ENCODE measurements at places on chromosomes 12 and 14.

GRCh38 chr12:93191956-93192355 lies 185.8 kb upstream of the NUDT4 start:
- no peak for DNase-seq
- no peaks in the 10 kb centered on the region for H3K36me3 ChIP-seq
- no peak overlapping the region for H3K27ac ChIP-seq
- no peaks in the 10 kb centered on the region for H3K4me1 ChIP-seq
- H3K27me3 ChIP-seq = peaks cover 2% of the 10 kb centered on the region

DNA sequence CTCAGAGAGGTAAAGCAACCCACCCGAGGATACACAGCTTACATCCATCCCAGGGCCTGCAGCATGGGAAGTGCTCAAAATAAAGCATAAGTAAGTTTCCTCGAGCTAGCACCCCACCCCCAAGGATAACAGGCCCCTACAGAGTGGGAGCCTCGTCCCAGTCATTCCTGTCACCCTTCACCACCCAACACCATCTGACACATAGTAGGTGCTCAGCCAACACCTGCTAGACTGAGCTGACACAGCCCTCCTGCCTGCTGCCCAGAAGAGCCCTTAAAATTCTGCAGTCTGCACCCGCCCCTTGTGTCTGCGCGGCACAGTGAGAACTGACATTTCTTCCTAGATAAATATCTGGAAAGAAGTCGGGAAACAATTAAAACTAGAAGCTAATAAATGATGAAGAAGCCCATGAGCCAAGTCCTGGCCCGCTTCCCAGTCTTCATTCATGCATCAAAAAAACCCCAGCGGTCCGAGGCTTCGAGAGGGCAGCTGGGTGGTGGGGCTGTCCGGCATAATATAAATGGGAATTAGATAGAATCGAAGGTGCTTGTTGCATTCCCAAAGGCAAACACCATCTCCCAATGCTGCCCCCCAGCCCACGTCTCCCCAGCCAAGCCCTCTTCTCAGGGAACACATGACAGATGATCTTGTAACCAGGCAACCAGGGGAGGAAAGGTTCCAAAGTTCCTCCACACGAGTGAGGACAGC lies 76.2 kb downstream of the BCL11B start:
- peaks cover 89% of the 10 kb centered on the region for H3K4me1 ChIP-seq
- H3K27ac ChIP-seq = no peak overlapping the region
- H3K4me3 ChIP-seq = no peak overlapping the region
- H3K36me3 ChIP-seq = peaks cover 5% of the 10 kb centered on the region

DNA sequence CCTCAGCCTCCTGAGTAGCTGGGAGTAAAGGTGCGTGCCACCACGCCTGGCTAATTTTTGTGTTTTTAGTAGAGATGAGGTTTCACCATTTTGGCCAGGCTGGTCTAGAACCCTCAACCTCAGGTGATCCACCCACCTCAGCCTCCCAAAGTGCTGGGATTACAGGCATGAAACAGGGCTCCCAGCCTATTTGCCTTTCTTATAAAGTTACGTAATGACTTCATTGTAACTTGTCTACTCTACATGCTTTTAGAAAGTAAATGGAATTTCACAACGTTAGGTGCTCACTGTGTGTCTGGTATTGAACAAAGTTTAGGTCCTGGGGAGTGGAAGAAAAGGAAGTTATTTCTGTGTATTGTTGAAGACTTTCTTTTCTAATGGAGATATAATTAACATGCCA lies 12.5 kb downstream of the CFAP251 start:
- DNase-seq = no peak
- peaks cover 4% of the 10 kb centered on the region for H3K27me3 ChIP-seq
- peaks cover 8% of the 10 kb centered on the region for H3K36me3 ChIP-seq
- no peak overlapping the region for H3K4me3 ChIP-seq
- H3K4me1 ChIP-seq = no peaks in the 10 kb centered on the region

DNA sequence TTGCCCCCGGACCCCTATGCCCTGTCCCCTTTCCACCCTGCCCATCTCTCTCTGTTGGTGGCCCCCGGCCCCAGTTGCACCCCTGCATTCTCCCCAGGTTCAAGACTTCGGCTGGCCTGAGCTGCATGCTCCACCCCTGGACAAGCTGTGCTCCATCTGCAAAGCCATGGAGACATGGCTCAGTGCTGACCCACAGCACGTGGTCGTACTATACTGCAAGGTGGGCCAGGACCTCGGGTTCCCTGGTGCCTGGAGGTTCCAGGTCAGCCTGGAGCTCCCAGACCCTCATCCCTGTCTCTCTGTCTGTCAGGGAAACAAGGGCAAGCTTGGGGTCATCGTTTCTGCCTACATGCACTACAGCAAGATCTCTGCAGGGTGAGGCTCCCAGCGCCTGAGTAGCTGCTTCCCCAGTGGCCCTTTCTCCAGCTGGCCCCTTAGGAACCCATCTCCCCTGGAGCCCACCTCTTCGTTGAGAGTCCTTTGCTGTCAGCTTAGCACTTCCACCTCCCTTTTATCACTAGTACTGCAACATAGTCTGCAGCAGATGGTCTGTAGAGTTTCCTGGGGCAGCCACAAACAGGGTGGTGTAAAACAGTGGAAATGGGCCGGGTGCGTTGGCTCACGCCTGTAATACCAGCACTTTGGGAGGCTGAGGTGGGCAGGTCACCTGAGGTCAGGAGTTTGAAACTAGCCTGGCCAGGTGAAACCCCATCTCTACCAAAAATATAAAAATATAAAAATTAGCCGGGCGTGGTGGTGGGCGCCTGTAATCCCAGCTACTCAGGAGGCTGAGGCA lies 5.8 kb downstream of the TNS2 start:
- H3K27me3 ChIP-seq = no peaks in the 10 kb centered on the region
- peak overlapping the region; percentile 74 for H3K4me3 ChIP-seq
- H3K4me1 ChIP-seq = peaks cover 28% of the 10 kb centered on the region
- peak overlapping the region; percentile 68 for H3K27ac ChIP-seq
- H3K36me3 ChIP-seq = no peaks in the 10 kb centered on the region
- DNase-seq = no peak

DNA sequence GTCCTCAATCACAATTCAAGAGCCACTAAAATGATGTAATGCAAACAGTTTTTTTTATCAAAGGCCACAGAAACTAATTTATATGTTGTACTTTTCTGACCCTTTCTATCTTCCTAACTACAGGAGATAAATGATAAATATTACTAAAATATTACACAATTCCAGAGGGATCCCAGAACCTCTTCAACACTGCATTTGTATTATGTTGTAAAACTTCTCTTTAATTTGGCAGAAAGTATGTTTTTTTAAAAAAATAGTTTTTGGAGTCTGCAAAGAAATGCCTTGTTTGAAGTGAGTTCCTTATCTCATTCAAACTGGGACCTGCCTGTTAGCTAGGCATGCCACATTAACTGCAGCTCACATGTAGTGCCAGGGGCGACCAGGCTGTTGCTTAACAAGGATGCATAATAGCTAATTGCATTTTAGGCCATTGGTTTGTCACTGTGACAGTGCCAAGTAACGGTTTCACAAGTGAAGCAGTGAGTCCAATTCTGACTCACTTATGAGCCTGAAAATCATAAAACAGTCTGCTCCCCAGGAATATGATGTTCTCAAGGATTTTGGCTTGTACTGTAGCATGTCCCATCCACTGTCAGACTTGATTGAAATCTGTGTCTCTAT lies 266.9 kb downstream of the KTN1 start:
- no peak for DNase-seq
- peaks cover 2% of the 10 kb centered on the region for H3K4me1 ChIP-seq
- peaks cover 1% of the 10 kb centered on the region for H3K27me3 ChIP-seq
- no peaks in the 10 kb centered on the region for H3K36me3 ChIP-seq
- no peak overlapping the region for H3K27ac ChIP-seq

- peaks cover 2% of the 10 kb centered on the region for H3K27me3 ChIP-seq
- no peaks in the 10 kb centered on the region for H3K4me1 ChIP-seq
- DNase-seq = no peak
- no peak overlapping the region for H3K27ac ChIP-seq
Observed at GRCh38 chr14:63203618-63204406, 431 bp upstream of the RHOJ start.

- H3K27ac ChIP-seq = no peak overlapping the region
- no peak for DNase-seq
- H3K4me3 ChIP-seq = no peak overlapping the region
- H3K36me3 ChIP-seq = no peaks in the 10 kb centered on the region
- H3K27me3 ChIP-seq = no peaks in the 10 kb centered on the region
Observed at GRCh38 chr12:83818881-83819280, 1093.7 kb downstream of the SLC6A15 start.

DNA sequence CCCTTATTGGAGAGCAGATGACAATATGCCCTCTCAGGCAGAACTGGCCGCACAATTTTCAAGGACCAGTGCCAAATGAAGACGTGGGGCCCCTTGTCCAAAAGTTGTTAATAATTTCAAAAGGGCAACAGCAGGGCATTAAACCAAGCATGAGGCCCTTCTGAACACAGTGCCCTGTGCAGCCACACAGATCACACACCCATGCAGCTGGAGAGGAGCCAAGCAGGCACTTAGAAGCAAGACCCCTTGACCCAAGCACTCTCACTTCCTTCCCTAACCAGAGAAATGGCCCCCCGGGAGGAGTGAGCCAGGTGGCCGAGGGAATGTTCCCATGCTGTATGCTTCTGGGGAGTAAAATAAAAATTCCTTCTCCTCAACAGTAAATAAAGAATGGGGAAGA lies 114.0 kb upstream of the TMPO start:
- peaks cover 54% of the 10 kb centered on the region for H3K4me1 ChIP-seq

DNA sequence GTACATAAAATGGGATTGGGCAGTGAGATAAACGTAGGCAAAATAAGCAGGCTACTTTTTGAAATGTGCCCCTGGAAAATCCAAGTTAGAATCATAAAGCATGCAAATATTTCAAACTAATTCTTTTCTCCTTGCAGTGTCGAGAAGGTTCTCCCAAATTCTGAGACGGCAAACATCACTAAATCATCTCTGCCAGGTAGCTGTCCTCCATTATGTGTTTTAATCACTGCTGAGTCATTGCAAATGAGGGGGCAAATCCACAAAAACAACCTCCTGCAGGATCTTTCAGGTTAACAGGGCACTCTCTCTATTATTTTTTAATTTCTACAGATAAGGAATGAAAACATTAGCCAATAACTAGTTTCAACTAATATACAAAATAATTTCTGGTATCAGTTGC lies 63.2 kb upstream of the RIC8B start:
- H3K27me3 ChIP-seq = no peaks in the 10 kb centered on the region
- H3K27ac ChIP-seq = no peak overlapping the region
- no peaks in the 10 kb centered on the region for H3K4me1 ChIP-seq
- no peak for DNase-seq

DNA sequence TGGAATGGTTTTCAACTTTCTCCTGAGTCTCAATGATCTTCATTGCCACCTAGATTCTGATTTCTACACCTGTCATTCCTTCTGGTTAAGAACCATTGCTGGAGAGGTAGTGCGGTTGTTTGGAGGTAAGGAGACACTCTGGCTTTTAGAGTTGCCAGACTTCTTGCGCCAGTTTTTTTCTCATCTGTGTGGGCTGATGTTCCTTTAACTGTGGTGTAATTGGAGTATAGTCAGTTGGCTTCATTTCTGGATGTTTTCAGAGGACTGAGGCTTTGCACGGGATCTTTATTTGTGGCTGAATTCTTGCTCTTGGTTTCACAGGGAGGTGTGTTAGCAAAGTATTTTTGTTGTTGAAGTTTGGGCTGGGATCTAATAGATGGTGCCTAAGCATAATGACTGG lies 5.7 kb upstream of the CLEC4D start:
- H3K4me1 ChIP-seq = no peaks in the 10 kb centered on the region
- no peak overlapping the region for H3K4me3 ChIP-seq
- peaks cover 3% of the 10 kb centered on the region for H3K27me3 ChIP-seq
- no peak for DNase-seq
- H3K27ac ChIP-seq = no peak overlapping the region
- no peaks in the 10 kb centered on the region for H3K36me3 ChIP-seq

DNA sequence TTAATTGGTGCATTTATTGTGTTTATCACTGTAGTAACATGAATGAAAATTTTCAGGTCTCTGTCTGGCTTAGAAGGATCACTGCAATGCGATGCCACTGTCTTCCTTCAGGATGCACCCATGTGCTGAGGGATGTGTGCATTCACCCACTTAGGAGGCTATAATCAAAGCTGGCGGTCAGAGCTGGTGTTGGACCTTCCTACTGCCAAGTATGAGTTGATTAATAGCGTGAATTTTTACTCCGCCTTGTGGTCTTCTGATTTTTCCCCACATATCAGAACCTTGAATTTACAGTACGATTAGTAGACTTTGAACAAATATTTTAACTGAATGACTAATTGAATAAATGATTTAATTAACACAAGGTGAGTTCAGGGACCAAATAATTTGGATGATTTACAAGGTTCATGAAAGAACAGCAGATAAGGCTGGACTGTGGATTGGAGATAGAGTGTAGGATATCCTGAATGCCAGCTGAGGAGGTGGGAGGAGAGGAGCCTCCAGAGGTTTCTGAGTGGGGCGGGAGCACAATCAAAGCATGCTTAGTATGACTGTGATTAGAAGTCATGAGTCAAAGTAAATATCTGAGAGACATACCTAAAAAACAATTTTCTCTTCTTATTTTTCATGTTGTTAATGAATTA lies 50.1 kb downstream of the RERG start:
- no peak overlapping the region for H3K4me3 ChIP-seq
- H3K4me1 ChIP-seq = no peaks in the 10 kb centered on the region
- no peaks in the 10 kb centered on the region for H3K27me3 ChIP-seq
- DNase-seq = no peak
- no peaks in the 10 kb centered on the region for H3K36me3 ChIP-seq

- no peak overlapping the region for H3K4me3 ChIP-seq
- H3K27me3 ChIP-seq = peaks cover 2% of the 10 kb centered on the region
- H3K4me1 ChIP-seq = no peaks in the 10 kb centered on the region
- H3K36me3 ChIP-seq = no peaks in the 10 kb centered on the region
- H3K27ac ChIP-seq = no peak overlapping the region
Observed at GRCh38 chr12:24688601-24689000, 260.3 kb downstream of the BCAT1 start.

DNA sequence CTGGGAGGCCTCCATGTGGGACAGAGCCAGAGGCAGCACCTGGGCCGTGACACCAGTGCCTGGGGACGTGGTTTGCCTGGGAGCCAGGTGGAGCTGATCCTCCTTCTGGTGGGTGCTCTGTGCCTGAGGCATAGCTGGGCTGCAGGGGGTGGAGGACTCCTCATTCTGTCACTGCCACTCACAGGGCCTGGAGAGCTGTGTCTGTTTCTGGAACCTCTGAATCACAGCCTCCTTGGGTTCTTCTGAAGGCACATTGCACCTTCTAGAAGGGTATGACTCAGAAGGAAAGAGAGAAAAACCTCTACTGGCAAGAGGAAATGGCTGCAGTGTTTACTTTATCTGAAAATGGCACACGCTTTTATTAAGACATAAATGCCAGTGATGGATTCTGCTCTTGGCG lies 659.8 kb downstream of the VRK1 start:
- peaks cover 18% of the 10 kb centered on the region for H3K36me3 ChIP-seq
- peaks cover 67% of the 10 kb centered on the region for H3K4me1 ChIP-seq
- peak overlapping the region; percentile 85 for H3K4me3 ChIP-seq
- peak overlapping the region; percentile 98 for H3K27ac ChIP-seq
- H3K27me3 ChIP-seq = no peaks in the 10 kb centered on the region
- peak; percentile 68 for DNase-seq

GRCh38 chr12:51895378-51896135 lies 7.7 kb downstream of the ANKRD33 start:
- no peaks in the 10 kb centered on the region for H3K36me3 ChIP-seq
- DNase-seq = no peak
- no peaks in the 10 kb centered on the region for H3K4me1 ChIP-seq
- H3K4me3 ChIP-seq = no peak overlapping the region
- peaks cover 3% of the 10 kb centered on the region for H3K27me3 ChIP-seq
- H3K27ac ChIP-seq = no peak overlapping the region

- no peak overlapping the region for H3K27ac ChIP-seq
- H3K4me1 ChIP-seq = no peaks in the 10 kb centered on the region
- peaks cover 1% of the 10 kb centered on the region for H3K27me3 ChIP-seq
- no peaks in the 10 kb centered on the region for H3K36me3 ChIP-seq
- no peak for DNase-seq
Observed at GRCh38 chr12:78530100-78530765, 334.3 kb upstream of the SYT1 start.

- H3K4me1 ChIP-seq = no peaks in the 10 kb centered on the region
- no peaks in the 10 kb centered on the region for H3K36me3 ChIP-seq
- no peak overlapping the region for H3K4me3 ChIP-seq
Observed at GRCh38 chr14:42140001-42140400, 533.3 kb downstream of the LRFN5 start.
